Nephron progenitor cell (in vitro differentiated cells): ENCODE measurements at places on chromosomes 12 and 14.

DNA sequence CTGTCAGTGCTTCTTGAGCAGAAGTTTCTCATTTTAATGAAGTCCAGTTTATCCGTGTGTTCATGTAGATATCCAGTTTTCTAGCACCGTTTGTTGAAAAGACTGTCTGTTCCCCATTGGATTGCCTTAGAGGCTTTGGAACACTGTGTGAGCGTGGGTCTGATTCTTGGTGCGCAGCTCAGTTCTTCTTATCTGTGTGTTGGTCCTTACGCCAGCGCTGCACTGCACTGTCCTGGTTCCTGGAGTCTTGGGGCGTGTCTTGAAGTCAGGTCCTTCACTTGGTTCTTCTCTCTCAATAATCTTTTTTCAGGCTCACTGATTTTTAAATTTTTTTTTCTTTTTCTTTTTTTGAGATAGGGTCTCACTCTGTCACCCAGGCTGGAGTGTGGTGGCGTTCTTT lies 25.5 kb downstream of the EP400 start:
- DNase-seq = no peak

DNA sequence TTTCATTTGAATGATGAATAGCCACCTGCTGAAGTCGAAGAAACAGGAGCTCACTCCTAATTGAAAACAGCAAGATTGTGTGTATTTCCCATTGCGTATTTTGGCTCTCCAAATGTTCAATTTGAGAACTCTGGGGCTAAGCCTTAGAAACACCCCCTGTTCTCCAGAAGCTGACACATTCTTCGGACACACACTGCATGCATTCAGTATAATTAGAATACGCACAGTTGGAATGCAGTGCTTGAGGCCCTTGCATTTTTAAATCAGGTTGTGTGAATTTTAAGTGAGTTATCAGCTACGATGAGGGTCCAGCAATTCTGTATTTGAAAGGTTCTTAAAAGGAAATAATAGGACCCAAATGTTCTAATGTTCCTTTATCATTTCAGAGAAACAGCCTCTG lies 103.8 kb downstream of the PRKD1 start:
- DNase-seq = no peak

- DNase-seq = no peak
Observed at GRCh38 chr14:30322819-30323218, 236.1 kb upstream of the G2E3 start.

GRCh38 chr14:66085224-66085623 lies 400.9 kb upstream of the CCDC196 start:
- no peak for DNase-seq

GRCh38 chr12:388541-389141 lies 479 bp downstream of the KDM5A start:
- peak; percentile 50 for DNase-seq

DNA sequence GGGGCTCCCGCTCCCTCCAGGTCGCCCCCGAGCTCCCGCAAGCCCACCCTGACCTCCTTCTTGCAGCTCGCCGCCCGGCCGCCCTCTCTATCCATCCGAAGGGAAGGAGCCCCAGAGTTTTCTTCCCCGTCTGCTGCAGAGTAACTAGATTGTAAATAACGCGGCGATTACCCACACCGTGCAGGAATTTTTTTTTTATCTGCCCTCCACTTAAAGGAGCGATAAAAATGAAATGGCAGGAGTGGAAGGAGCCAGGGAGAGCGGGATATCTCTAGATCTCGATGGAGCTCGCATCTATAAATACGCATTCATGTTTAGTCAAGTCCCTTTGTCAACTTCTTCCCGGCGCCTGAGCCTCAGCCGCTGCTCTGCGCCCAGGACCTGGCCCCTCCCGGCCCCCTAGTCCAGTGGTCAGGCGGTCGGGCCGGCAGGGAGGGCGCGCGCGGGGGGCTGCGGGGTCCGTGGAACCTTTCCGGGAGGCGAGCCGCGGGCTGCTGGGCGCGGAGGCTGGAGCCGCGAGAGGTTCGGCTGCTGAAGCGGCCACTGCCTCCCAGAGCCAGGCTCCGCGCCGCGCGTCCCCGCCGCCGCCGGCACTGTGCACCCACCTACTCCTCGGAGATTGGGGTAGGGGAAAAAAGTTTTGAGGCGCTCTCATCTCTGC lies 386.0 kb downstream of the BCAT1 start:
- DNase-seq = peak; percentile 75

GRCh38 chr14:96084796-96085195 lies 45.6 kb downstream of the C14orf132 start:
- no peak for DNase-seq

DNA sequence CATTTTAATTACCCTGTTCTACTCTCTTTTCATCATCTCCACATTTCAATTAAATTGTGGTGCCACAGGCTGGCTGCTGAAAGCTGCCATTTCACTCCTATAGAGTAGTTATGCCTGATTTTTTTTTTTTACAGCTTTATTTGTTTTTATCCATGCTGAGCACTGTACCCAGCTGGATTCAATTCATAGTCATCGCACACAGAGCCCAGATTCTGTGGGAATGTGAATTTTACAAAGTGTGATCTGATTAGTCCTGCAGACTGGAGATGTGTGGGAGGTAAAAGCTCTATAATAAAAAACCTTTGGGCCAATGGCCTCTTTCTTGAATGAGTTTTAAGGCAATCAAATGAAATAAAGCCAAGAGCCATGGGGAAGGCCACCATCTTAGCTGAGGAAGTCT lies 190.2 kb downstream of the ANO4 start:
- no peak for DNase-seq

DNA sequence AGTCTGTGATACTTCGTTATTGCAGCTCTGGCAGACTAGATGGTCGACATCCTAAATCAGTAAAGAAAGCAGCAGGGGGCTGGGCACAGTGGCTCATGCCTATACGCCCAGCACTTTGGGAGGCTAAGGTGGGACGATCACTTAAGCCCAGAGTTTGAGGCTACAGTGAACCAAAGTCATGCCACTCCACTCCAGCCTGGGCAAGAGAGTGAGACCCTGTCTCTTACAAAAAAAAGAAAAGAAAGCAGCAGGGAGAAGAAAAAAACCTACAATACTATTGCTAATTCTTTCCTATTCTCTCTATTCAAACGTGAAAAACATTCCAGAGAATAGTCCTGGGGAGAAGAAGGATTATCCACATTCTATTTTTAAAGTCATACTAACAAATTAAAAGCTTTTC lies 79.5 kb downstream of the DCAF5 start:
- DNase-seq = no peak

- DNase-seq = no peak
Observed at GRCh38 chr12:1533602-1534304, 60.6 kb downstream of the FBXL14 start.

GRCh38 chr12:15625075-15625474 lies 164.1 kb downstream of the EPS8 start:
- DNase-seq = no peak

DNA sequence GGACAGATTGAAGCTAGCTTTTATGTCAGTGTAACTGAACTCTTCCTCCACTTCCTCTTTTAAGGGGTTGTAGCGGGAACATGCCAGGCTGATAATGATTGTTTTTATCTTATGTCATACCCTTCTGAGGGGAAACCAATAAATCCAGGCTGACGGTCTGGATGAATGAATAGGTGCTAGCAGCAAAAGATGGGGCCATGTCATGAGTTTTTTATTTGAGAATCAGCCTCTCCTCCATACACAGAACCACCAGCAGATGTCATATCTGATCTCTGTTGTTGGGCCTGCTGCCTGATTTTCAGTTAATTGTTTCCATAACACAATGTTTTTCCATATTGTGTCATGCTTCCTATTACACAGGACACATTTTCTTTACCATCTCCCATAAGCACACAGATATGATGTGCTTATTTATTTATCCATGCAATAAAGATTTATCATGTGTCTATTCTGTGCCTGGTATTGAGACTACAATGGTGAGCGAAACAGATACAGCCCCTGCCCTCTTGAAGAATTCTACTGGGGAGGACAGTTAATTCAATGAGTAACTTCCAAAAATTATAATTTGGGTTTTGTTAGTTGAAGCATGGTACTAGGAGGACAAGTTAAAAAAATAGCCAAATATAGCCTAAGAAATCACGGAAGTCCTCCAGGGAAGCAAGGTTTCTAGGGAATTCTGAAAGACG lies 33.6 kb upstream of the CRY1 start:
- no peak for DNase-seq

DNA sequence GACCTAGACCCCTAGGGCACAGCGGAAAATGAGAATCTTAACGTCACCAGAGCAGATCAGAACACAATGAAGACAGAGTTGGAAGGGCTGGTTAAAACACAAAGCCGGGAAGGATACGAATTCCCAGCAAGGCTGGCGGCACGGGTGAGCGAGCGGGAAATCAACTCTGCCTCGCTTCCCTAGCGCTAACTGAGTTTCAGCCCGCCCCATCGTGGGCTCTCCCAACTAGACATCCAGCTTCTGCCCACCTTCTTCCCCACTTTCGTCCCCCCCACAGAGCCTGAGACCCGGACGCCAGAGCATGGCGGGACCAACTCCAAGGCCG lies 377 bp downstream of the CCNT1 start:
- peak; percentile 31 for DNase-seq

DNA sequence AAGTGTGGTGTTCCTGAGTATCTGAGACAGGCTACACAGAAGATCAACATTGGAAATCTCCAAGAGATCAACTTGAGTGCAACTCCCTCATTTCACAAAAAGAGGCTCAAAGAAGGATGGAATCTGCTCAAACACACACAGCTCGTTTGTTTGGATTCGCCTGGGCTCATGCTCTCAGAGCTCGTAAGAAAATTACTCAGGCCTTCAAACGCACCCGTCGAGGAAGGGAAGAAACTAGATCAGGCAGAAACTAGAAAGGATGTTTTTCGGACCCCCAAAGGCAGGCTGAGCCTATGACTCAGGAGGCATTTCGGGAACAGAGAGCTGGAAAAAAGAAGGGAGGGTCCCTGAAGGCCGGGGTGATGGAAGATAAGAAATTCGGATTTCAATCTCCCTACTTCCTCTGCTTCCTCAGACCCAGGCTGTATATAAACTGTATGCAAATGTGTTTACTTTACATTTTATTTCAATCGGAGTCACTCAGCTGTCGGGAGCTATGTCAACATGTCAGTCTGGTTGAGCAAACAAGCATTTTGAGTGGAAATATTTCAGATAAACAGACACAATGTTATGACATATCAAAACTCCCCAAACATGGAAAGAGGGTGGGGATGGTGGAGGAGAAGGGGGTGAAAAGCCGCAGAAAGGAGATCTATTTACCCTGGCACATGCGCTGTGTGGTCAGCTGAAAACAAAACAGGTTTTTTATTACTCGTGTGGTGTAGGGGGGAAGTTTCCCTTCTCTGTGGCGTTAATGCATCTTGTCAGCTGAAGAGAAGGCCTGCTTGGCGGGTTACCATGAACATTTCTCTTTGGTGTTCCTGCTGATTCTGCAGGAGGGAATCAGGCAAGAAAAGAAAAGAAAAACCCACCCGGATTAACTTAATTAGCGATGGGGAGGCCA lies 129.1 kb upstream of the TBX3 start:
- DNase-seq = peak; percentile 22

DNA sequence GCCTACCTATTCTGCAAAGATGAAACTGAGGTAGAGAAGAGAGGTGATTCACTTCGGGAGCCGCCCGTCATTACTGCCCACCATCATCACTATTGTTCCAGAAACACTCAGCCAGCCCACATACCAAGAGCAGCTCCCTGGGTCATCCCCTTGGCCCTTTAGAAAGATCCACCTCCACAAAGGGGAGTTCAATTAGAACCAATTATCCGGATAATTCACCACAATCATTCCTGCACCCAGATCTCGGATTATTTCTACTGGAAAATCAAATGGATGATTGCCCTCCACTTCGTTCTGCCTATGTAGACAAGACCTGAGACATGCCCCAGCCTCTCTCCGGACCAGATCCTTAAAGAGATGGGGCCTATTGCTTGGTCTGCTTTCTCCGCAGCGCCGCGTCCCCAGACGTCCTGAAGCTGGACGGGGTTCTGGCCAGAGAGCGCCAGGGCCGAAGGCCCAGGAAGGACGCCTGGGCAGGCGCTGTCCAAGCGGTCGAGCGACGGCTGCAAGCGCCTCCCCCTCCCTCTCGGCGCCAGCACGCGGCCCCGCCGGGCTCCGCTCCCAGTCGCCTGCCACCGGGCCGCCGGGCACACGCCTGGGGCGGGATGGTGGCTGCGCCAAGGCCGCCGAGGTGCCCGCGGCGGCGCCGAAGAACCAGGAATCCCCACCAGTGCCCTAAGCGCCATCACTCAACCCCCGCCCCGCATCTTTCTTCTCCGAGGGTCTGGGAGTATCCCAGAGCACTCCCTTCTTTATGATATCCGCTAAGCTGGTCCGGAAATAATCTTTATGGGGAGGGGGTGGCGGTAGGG lies 1.3 kb upstream of the ASCL1 start:
- DNase-seq = peak; percentile 57

GRCh38 chr12:22333713-22334409 lies 646 bp downstream of the ST8SIA1 start:
- DNase-seq = peak; percentile 44

- DNase-seq = no peak
Observed at GRCh38 chr12:53513712-53514410, 6.6 kb upstream of the NPFF start.

DNA sequence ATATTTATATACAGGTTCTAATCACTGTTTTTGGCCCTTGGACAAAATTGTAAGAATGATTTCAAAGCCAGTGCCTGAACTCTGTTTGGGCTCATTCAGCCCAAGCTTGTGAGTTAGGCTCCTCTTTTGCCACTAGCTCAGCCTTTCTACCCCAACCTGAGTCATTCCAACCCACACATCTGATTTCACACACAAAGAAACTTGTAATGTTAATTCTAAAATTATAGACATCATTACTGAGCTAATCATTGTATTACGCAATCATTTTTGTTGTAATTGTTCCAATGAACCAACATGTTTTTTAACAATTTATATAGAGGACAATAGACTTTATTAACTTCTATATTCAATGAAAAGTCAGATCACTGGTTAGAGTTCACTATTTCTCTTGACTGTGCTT lies 441.1 kb downstream of the ETNK1 start:
- DNase-seq = no peak

GRCh38 chr14:30994681-30995620 lies 30.5 kb upstream of the AP4S1 start:
- DNase-seq = no peak

- DNase-seq = no peak
Observed at GRCh38 chr12:76549131-76549530, 10.4 kb downstream of the OSBPL8 start.

- DNase-seq = peak; percentile 79
Observed at GRCh38 chr12:107912421-107913004, 138.0 kb downstream of the ASCL4 start.

- no peak for DNase-seq
Observed at GRCh38 chr12:119728444-119728745, 60.5 kb downstream of the PRKAB1 start.

DNA sequence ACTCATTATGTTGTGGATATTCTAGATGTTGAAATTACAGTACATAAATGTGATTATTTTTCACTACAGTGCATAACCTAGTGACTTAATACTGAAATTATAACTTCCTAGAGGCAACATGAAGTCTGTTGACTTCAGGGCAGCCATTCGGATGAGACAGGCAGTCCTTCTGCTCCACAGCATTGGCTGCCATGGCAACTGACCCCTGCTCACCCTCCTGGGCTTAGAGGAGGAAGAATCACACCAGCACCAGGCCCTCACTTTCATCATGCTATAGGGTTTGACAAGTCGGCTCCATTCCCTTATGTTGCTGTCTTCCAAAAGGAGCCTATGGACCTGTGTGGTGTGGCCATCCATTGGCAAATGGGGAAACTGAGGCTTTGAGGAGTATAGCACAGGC lies 233.5 kb upstream of the TMEM132C start:
- DNase-seq = peak; percentile 15
